ENCODE measurements at places on chromosomes 13 and 19. TPM values are rescaled to one million over a fixed set of nuclear protein-coding genes. Genes with fewer than 3 reads are reported as not detected.

The NTF4 gene
- total RNA-seq: 0.18 TPM

The PSPN gene
- total RNA-seq: 0.54 TPM

The RUVBL2 gene
- 391 TPM for total RNA-seq

The GAPDHS gene
- total RNA-seq: not detected

The RUBCNL gene
- total RNA-seq: not detected

The TARM1 gene
- not detected for total RNA-seq

The ZNF835 gene
- total RNA-seq: not detected

The MIDN gene
- total RNA-seq: 2.5 TPM

The SLITRK1 gene
- total RNA-seq: under 0.01 TPM
